GM18507 (cell line): ENCODE measurements at places on chromosomes 3 and 15.
A peak's percentile ranks its signal among the peaks of the same experiment; 100 is the strongest.

DNA sequence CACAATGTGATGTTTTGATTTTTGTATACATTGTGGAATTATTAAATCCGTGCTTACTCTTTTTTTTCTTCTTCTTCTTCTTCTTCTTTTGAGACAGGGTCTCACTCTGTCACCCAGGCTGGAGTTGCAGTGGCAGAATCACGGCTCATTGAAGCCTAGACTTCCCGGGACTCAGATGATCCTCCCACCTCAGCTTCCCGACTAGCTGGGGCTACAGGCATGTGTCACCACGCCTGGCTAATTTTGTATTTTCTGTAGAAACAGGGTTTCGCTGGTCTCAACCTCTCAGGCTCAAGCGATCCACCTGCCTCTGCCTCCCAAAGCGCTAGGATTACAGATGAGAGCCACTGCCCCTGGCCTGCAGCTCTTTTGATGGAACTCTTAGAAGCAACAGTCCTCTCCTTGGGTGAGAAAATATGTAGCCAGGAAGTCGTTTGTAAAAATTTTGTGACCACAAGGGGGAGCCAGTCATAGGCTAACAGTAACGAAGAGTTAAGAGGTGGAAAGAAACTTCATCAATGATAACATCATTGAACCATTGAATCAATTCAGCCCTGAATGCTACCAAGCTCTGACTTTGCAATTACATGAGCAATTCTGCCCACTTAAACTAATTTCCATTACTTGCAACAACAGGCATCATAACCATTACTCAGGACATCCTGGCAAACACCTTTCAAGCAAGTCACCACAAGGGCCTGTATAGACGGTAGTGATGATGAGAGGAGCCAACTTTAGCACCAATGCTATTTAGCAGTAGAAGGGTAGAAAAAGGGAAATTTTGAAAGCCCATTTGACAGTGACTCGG lies 16.7 kb upstream of the CMTM7 start:
- peak; percentile 32 for DNase-seq

GRCh38 chr3:57646723-57647122 lies 46.2 kb downstream of the DENND6A start:
- no peak for DNase-seq

DNA sequence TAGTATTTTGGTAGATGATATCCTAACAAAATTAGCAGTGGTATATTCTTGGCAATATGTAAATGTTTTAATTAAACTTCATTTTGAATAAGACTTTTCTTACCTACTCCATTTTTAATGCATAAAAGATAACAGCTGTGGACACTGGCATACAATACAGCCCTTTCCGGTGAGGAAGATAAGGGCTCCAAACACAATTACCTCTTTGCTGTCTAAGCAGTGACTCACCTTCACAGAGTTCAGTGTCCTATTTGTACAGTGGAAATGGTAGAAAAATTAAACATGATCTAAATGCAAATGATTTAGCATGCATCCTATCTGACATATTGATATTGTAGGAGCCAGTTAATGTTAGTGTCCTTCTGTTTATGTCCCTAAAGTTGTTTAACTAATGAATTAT lies 969.4 kb downstream of the PLOD2 start:
- DNase-seq = no peak

DNA sequence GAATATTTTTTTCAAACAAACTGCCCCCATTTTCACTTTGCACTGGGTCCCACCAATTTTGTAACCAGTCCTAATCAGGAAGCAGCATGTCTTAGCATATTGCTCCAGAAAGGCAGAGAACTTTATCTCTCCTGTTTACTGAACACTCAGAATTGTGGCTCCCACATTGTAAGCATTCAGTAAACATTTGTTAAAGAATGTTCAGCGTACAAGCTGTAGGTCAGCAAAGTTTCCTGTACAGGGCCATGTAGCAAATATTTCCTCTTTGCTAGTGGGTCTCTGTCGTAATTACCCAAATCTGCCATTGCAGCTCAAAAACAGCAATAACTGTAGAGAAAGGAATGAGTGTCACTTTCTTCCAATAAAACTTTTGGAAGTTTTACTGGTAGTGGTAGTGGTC lies 393.3 kb downstream of the GRM7 start:
- DNase-seq = no peak

DNA sequence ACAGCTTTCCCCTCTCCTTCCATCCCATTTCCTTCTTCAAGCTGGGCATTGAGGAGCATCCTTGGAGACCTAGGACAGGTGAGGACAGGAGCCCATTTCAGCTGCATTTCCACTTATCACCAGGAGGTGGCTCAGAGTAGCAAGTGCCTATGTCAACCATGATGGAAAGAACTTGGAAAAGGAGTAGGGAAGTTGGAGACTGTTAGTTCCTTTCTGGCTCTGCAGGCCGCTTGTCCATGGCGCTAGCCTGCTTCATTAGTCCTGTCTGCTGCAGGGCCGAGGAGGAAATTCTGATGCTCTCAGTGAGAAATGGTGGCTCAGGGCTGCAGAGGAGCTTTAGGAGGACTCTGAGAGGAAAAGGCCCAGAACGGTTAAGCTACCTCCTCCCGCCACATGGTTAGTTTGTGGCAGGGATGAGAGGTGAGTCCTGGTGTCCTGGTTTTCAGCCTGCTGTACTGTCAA lies 7.0 kb upstream of the CD276 start:
- DNase-seq = no peak
